ENCODE measurements at places on chromosomes 7 and 10. TPM values are rescaled to one million over a fixed set of nuclear protein-coding genes. Genes with fewer than 3 reads are reported as not detected.

The CALHM1 gene
- not detected for total RNA-seq

The RNF148 gene
- total RNA-seq: 0.76 TPM

The HOXA6 gene
- 12.4 TPM for total RNA-seq

The HGF gene
- total RNA-seq: not detected

The CD36 gene
- total RNA-seq: not detected

- H3K4me1 ChIP-seq: peaks cover 44% of the 10 kb centered on the region
- DNase-seq: no peak
- H3K4me3 ChIP-seq: no peak overlapping the region
- peaks cover 25% of the 10 kb centered on the region for H3K36me3 ChIP-seq
- peaks cover 9% of the 10 kb centered on the region for H3K27me3 ChIP-seq
- no peak overlapping the region for H3K27ac ChIP-seq
Observed at GRCh38 chr10:77922566-77923179, 3.9 kb downstream of the DLG5 start.

DNA sequence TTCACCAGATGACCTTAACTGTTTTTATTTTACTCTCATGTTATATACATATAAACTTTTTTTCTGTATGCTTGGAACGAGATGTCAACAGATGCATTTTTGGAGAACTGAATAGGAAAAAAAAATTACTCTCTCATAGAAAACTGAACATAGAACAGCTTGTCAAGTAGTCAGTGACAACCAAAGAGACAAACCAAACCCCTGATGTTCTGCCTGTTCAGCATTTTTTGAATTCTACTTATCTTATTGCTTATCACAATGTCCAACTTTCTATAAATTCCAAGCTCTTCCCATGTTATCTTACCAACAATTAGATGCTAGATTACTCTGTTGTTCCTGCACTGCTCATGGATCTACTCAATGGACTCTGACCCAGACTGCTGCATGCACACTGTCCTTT, 95.2 kb downstream of the VPS41 start:
- peaks cover 24% of the 10 kb centered on the region for H3K36me3 ChIP-seq
- peaks cover 21% of the 10 kb centered on the region for H3K4me1 ChIP-seq
- no peak overlapping the region for H3K4me3 ChIP-seq
- no peaks in the 10 kb centered on the region for H3K27me3 ChIP-seq
- no peak for DNase-seq

GRCh38 chr7:111384065-111384891, 178.0 kb downstream of the IMMP2L start:
- no peaks in the 10 kb centered on the region for H3K36me3 ChIP-seq
- H3K27me3 ChIP-seq: no peaks in the 10 kb centered on the region
- DNase-seq: no peak
- H3K4me1 ChIP-seq: peaks cover 42% of the 10 kb centered on the region

- H3K36me3 ChIP-seq: peaks cover 7% of the 10 kb centered on the region
- peak overlapping the region; percentile 80 for H3K27ac ChIP-seq
- no peak for DNase-seq
- peaks cover 40% of the 10 kb centered on the region for H3K4me1 ChIP-seq
- no peaks in the 10 kb centered on the region for H3K27me3 ChIP-seq
Observed at GRCh38 chr10:63515002-63515763, 6.0 kb upstream of the REEP3 start.

Data from Calu3 (cell line).